ENCODE measurements at places on chromosomes 11 and 22.
A peak's percentile ranks its signal among the peaks of the same experiment; 100 is the strongest.

DNA sequence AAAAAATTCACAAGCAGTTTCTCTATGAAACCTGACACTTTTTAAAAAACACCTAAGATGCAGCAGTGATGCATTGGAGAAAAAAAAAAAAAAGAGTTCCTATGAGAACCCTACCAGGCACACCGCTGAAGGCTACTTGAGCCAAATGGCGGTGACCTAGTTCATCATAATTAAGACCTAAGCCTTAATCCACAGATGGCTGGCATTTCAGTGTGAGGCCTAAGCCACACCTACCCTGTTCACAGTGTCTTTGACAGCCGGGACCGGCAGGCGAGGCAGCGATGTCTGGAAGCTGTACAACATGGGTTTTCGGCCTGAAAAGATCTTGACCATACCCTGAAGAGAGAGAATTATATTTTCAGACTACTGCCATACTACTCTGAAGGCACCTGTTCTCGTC is 38.0 kb downstream of the CPT1A start:
- DNase-seq = no peak

- peak; percentile 32 for DNase-seq
These were observed 19.2 kb downstream of the GLYATL1 start for GRCh38 chr11:58958500-58958899.

DNA sequence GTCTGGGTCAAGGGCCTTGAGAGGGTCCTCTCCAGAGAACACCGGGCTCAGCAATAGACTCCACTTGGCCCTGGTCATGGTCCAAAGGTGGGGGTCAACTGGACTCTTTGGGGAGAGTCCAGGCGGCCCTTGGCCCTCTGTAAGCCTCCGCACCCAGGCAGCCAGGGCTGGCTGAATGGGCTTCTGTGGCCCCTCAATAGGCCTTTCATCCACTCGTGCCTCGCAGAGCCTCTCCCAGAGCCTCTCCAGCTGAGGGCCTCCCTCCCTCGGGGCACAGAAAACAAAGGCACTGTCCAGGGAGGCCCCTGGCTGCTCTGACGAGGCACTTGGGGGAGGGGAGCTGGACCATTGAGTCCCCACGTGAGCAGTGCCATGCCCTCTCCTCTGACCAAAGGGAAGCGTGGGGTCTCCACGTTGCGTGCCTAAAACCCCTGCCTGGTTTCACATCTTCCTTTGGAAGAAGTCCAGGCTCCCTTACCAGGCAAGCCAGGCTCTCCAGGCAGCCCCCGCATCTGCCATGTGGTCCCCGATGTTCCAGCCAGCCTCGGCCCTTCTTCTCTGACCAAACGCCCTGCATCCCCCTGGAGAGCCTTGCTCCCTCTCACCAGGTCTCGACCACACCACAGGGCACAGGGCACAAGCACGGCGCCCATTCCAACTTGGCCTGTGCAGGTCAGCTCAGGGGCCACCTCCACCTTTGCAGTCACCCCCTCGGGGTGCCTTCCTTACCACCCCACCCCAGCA is 15.5 kb downstream of the KIAA0930 start:
- DNase-seq = no peak

DNA sequence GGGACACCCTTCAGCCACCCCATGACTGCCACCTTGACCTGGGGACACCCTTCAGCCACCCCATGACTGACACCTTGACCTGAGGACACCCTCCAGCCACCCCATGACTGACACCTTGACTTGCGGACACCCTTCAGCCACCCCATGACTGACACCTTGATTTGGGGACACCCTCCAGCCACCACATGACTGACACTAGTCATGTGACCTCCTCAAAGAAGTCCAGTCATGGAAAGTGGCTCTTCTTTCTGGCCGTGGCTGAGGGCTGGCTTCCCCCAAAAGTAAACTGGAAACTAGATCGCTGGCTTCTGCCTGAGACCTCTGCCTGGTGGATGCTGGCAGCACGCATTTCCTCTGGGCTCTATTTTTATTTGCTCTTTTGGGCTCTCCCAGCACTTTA is 28.4 kb downstream of the ARFGAP2 start:
- DNase-seq = no peak

GRCh38 chr11:70476669-70477068 is 78.3 kb downstream of the CTTN start:
- no peak for DNase-seq

- no peak for DNase-seq
These were observed 190.2 kb downstream of the SHANK2 start for GRCh38 chr11:71062199-71062598.

DNA sequence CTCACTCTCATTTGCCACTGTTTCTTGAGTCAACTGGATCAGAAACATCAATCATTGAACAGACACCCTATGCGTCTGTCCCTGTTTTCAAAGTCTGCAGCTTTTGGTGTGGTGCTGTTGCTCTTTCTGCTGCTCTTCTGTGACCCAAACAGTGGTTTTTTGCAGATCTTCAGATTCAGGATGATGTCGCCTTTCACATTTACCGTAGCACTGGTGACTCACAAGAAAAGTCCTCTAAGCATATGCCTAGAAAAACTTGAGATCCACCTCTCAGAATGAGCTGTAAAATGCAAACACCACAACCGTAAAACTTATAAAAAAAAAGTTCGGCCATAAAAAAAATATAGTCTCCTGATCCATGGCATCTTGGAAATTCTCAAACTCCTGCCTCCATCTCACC is 400.4 kb downstream of the NTM start:
- DNase-seq = no peak

DNA sequence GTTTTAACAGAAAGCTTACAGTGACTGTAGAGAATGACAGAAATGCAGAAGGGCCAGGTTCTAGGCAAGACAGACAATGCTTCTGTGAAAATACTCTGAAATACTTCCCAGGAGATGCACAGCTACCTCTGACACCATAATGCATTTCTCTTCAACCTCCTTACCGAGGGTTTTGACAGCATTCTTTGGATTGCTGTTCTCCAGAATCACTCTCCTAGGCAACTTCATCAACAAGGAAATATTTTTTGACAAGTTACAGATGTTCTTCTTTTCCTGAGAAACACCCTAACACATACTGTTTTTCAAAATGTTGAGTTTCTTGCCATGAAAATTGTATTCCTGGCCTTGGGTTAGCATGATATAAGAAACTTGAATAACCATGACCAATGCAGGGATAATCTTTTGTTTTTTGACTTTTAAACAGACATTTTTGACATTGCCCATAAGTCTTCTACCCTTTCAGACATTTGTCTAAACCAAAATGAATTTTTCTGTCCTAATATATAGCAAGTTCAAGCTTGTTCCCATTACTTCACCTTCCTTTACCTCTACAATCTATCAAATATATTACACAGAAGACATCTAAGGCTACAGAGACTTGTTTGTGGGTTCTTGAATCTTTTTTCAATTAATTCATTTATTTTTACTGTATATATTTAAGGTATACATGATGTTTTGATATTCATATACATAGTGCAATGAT is 108.1 kb downstream of the CCDC34 start:
- DNase-seq = no peak

DNA sequence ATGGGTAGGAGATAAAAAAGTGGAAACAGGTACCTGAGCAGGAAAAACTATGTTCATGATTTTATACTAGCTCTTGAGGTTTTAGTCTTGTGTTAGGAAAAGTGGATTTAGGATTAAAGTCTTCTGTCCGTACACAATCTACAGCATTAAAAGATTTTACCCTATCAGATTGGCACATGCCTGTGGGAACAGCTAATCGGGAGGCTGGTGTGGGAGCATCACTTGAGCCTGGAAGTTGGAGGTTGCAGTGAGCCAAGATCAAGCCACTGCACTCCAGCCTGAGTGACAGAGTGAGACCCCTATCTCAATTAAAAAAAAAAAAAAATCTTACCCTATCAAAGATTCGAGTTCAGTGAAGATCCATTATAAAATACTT is 12.2 kb upstream of the CRKL start:
- DNase-seq = no peak

DNA sequence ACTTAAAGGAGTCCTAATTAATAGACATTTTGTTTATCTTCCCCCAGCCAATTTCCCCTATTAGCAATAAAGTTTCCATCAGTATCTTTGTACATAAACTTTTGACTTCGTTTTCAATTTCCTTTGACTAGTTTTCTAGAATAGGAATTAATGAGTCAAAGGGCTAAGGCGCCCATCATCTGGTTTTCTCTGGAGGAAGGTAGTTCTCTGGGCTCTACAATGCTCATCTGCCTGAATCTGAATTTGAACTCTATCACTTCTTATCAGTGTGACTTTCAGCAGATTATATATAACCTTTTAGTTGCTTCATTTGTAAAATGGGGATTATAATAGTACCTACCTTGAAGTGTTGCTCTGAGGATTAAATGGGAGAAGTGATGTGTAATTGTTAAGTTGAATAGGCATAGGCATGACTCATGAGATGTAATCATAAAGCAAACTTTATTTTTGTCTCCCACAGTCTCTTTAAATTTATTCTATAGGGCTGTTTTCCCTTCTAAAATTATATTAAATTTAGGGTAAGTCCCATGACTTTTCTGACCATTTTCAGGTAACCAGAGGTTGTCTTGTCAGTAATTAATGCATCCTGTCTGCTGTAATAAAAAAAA is 5.8 kb upstream of the TUB start:
- DNase-seq = no peak

DNA sequence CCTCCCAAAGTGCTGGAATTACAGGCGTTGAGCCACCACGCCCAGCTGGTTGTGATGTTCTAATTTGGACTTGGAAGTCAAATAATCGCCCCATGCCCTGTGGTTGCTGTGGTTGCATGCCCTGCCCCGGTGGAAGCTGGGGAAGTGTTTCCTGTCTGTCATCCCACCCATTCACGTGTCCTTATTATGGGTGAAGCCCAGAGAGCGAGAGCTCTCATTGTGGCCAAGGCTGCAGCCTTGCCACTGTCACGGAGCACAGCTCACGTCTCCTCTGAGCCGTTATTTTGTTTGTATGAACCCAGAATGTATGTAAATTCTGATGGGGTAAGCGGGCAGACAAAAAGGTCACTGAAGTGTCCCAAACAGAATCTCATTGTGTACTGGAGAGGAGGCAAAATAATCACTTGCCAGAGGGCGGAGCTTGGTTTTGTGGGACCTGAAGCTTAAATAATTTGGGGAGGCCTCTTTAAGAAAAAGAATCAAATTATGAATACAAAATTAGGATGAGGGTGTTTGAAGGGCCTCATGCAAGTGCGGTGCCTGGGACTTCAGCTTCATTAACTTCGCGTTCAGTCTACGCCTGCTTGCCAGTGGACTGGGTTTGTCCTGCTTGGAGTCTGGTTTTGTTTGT is 25.8 kb upstream of the TREH start:
- no peak for DNase-seq

- no peak for DNase-seq
These were observed 22.4 kb downstream of the SIK2 start for GRCh38 chr11:111624608-111625007.

GRCh38 chr11:118016104-118016503 is 29.9 kb downstream of the IL10RA start:
- DNase-seq = no peak

GRCh38 chr11:74672332-74672955 is 58.8 kb downstream of the CHRDL2 start:
- DNase-seq = no peak

DNA sequence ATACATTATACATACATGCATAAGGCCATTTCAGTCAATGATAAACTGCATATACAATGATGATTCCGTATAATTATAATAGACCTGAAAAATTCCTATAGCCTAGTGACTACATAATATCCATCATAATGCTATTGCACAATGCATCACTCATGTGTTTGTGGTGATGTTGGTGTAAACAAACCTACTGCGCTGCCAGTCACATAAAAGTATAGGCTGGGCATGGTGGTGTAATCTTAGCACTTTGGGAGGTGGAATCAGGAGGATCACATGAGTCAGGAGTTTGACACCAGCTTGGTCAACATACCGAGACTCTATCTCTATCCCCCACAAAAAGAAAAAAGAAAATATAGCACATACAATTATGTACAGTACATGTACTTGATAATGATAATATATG is 163.7 kb upstream of the DDI1 start:
- DNase-seq = no peak

DNA sequence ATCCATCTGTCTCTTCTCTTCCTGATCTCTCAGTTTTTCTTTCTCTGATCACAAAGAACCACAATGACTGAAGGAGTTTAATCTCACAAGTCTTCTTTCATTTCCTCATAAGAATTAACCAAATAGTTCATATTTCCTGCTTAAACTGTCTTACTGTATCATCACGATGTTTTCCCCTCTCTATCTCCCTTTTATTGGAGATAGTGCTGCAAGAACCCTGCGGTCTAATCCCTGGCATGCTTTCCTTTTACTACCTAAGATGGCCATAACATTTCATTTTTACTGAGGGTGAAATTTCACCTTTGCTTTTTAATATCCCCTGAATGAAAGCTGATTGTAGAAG is 28.9 kb downstream of the CARD18 start:
- no peak for DNase-seq

- DNase-seq = no peak
These were observed 37.1 kb upstream of the NFRKB start for GRCh38 chr11:129932381-129933067.

- DNase-seq = no peak
These were observed 34.8 kb downstream of the CELSR1 start for GRCh38 chr22:46502440-46503175.

GRCh38 chr22:17842386-17842785 is 68.1 kb upstream of the BID start:
- DNase-seq = no peak

- DNase-seq = no peak
These were observed 69.7 kb downstream of the SNX19 start for GRCh38 chr11:130846606-130847005.

GRCh38 chr11:114610550-114610949 is 15.0 kb upstream of the NXPE4 start:
- DNase-seq = no peak

DNA sequence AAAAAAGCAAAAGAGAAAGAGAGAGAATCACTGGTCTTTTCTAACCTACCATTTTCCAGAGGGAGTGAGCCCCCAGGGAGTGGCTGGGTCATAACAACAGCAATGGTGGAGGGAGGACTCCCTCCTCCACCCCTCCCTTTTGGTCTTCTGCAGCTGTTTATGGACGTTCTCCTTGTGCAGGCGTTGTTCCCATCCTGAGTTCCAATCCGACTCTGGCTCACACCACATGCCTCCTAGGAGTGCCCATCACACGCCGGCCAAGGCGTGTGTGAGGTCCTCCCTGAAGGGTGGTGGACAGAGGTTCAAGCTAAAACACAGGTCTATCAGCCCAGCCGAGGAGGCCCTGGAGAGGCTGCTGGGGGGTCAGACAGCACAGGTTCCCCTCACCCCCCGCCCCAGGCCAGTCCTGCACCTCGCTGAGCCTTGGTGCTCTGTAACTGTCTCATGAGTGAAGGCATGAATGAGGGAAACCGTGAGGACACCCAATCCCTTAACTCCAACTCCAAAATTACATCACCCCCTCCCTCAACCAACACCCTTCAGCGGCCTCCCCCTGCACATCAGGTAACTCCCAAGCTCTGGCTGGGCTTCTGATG is 29.4 kb downstream of the IFT27 start:
- no peak for DNase-seq

- DNase-seq = no peak
These were observed 3.0 kb upstream of the SWAP70 start for GRCh38 chr11:9660886-9661285.
